ENCODE measurements at places on chromosomes 7 and 10.

DNA sequence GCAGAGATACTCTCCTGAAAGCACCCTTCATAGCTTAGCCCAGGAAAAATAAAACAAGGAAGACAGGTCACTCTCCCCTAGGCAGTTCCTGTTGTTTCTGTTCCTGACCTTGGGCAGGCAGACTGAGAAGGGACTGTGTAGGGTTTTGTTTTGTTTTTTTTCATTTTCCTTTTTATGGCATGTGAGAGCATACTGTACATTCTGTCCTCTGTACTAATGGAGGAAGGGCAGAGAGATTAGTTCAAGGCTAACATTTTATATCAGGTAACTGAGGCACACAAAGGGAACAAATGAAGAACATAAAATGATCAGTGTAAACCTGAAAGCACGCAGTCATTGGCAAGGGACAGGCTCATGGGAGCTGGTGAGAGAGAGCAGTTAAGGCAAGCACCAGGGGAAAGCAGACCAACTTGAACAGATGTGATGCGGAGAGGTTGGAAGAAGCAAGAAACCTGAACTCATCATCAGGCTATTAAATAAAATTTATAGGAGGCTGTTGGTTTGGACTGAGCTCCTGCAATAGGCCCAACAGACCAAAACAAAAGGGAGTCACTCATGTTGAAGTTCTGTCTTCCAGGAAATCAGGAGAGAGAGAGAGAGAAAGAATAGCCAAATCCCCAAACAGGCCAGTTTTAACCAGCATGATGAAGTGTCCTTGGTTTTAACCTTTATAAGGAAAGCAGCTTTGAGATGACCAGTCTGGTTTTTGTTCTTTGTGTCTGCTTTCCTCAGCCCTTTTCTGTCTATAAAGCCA is 34.1 kb upstream of the PDCD4 start:
- no peak for DNase-seq

- DNase-seq = no peak
Observed at GRCh38 chr10:71852355-71852937, 1.4 kb upstream of the PSAP start.

DNA sequence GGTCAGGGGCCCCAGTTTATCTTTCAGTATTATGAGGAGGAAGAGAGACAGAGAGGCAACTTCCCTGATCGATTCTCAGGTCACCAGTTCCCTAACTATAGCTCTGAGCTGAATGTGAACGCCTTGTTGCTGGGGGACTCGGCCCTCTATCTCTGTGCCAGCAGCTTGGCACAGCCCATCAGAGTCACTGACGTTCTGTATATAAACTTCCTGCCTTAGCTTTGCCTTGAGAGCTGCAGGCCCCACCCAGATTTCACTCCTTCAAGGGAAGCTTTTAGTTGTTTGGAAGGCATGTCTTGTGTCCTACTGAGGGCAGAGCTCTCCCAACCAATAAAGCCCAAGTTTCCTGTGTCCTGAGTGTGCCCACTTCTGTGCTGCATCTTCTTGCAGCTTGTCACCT is 242.5 kb upstream of the PRSS58 start:
- no peak for DNase-seq

DNA sequence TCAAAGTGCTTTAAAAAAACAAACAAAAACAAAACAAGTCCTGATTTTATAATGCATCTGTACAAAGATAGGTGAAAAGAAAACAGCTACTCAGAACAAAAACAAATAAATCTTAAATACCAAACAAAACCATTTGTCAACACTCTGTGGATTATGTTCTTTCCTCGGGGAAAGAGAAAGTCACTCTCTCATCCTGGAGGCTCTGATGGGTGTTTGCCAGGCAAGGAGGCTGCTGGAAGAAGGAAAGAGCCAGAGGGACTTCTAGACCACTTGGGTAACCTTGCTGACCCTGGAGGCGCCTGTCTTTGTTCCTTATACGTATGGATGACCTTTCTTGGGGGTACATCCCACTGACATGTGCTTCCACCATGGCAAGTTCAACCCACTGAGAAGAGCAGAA is 92.8 kb downstream of the ZRANB1 start:
- no peak for DNase-seq

GRCh38 chr7:36784991-36785940 is 61.0 kb upstream of the AOAH start:
- no peak for DNase-seq

DNA sequence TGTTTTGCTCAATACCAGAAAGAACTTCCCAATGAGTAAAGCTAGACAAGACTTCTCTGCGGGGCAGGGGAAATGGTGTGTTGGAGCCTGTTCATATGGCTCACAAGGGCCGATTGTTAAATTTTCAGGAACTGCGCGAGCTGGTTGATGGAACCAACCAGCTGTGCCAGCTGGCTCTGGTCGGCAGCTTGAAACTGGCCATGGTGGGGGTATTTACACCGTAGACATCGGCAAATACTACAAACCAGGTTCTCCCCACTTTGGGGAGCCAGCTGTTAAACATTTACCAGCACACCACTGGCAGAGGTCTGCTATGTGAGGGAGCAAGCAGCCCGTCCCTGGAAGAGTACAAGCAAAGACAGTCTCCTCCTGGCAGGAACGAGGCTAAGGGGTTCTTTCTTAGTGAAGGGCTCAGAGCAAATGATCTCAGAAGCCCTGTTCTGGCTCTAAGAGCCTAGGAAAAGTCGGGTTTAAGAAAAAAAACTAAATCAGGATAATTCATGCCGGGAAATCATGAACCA is 8.8 kb upstream of the ZMIZ1 start:
- no peak for DNase-seq

- DNase-seq = no peak
Observed at GRCh38 chr10:123583639-123584418, 82.3 kb upstream of the GPR26 start.

GRCh38 chr7:105141068-105141467 is 127.1 kb downstream of the KMT2E start:
- DNase-seq = no peak

- no peak for DNase-seq
Observed at GRCh38 chr10:108735380-108735779, 1187.9 kb downstream of the XPNPEP1 start.

GRCh38 chr7:51316666-51317581 is at the start of gene COBL:
TSS of gene COBL (minus strand) at chr7:51316809. CDS start at chr7:51316633, 176 bp downstream.
- no peak for DNase-seq
